ENCODE measurements at places on chromosomes 7 and 10.

GRCh38 chr7:128076796-128077271 lies 45.6 kb upstream of the LRRC4 start:
- no peak for DNase-seq

DNA sequence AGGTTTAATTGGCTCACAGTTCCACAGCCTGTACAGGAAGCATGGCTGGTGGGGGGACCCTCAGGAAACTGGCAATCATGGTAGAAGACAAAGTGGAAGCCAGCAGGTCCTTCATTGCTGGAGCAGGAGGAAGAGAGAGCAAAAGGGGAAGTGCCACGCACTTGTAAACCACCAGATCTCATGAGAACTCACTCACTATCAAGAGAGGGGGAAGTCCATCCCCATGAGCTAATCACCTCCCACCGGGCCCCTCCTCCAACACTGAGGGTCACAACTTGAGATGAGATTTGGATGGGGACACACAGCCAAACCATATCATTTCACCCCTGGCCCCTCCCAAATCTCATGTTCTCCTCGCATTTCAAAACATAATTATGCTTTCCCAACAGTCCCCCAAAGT lies 171.9 kb upstream of the CACNA2D1 start:
- no peak for DNase-seq

GRCh38 chr7:146366938-146367337 lies 250.3 kb downstream of the CNTNAP2 start:
- DNase-seq = no peak

GRCh38 chr10:84659027-84659426 lies 330.6 kb downstream of the CCSER2 start:
- DNase-seq = no peak

GRCh38 chr7:123433665-123434064 lies 100.7 kb downstream of the IQUB start:
- no peak for DNase-seq

- DNase-seq = no peak
Observed at GRCh38 chr10:99007457-99007856, 228.2 kb downstream of the HPSE2 start.

- DNase-seq = no peak
Observed at GRCh38 chr10:125008689-125009638, 67.0 kb downstream of the ZRANB1 start.

DNA sequence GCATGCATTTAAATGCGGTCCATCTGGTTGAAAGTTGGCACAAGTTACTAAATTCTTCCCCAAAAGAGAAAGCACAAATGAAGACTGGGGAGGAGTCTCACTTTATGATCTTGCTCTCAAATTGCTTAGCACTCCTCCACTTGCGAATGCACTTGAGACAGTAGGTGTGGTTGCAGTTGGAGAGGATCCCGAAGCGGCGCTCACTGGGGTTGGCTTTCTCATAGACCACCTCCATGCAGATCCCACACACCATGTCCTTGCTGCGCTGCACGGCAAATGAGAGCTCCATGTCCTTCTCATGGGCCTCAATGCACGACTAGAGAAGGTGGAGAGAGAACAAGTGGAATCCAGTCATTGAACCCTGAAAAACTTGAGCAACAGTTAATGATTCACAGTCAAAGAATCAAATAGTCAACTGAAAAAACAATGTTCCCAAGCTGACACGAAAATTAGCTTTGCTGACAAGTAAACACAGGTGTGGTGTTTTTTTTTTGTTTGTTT lies 22.7 kb downstream of the MKRN1 start:
- no peak for DNase-seq

GRCh38 chr7:135800560-135800959 lies 51.9 kb upstream of the FAM180A start:
- no peak for DNase-seq

- DNase-seq = peak; percentile 35
Observed at GRCh38 chr7:34320926-34321661, 336.9 kb upstream of the NPSR1 start.

DNA sequence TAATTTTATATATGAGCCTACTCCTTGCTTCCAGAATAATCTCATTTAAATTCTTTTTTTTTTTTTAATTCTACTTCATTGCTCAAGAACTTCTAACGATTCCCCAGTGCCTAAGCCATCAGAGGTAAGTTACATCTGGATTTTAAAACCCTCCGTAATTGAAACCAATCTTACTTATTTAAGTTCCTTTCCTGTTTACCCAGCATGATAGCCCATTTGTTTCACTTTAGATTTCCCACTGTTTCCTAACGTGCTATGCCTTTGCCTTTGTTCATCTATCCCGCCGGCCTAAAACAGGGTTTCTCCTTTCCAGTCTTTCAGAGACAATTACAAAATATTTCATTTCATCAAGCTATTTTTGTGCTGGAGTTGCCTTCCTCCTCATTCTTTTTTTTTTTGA lies 75.8 kb upstream of the ETV1 start:
- DNase-seq = no peak

DNA sequence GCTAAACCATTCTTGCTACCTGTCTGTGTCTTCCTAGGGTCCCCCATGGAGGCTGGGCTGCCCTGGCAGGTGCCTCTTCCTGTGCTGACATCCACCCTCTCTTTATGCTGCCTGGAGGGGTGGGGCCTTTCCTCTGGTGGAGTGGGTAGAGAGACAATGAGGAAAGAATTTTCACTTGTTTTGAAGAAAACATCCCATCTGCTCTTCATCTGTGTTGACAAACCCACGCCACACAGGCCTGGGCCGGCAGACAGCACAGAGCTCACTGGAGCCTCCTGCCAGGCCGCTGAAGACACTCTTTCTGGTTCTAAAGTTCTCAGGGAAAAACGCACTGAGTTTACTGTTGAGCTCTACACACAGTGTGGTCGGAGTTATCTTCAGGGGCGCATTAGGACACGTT lies 328.2 kb downstream of the GLRX3 start:
- no peak for DNase-seq

- DNase-seq = peak; percentile 65
Observed at GRCh38 chr10:77160679-77161078, 476.9 kb downstream of the KCNMA1 start.

DNA sequence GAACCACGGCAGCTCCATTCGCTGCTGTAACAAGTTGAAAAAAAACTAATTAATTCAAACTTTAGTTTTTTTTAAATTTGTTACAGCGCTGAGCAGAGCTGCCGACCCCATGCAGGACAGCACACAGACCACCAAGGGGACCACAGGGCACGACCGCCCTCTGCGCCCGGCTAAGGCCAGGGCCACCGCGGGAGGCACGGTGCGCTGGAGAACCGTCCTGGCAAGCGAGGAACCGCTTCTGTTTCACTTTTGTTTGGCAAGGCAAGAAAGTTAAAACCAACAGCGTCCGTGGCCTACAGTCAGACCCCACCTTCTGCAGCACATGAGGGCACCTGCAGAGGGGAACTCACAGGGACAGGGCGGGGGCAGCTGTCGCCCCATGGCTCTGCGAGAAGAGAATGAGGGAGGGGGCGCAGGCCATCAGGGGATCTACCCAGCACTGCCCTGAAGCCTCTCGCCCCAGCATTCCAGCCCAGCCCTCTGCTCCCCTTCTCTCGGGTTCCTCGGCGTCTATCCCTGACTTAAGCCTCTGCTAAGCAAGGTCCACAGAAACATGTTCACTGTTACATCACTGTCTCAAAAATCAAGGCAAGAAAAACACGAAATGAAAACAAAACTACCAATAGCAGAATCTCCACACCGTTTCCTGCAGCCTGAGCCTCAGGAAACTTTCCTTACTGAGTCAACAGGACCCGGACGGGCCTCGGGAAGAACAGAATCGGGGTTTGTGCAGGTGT lies 204.4 kb downstream of the DIP2C start:
- no peak for DNase-seq

GRCh38 chr7:1777122-1777521 lies 107.0 kb downstream of the ELFN1 start:
- no peak for DNase-seq

- no peak for DNase-seq
Observed at GRCh38 chr7:141679014-141679413, 23.0 kb downstream of the DENND11 start.

GRCh38 chr10:103276251-103276895 lies 565 bp upstream of the INA start:
- no peak for DNase-seq

- DNase-seq = no peak
Observed at GRCh38 chr7:23264916-23265458, 18.4 kb downstream of the GPNMB start.

- DNase-seq = no peak
Observed at GRCh38 chr10:98433881-98434732, 12.6 kb downstream of the HPS1 start.

GRCh38 chr10:123788981-123789380 lies 102.6 kb downstream of the CPXM2 start:
- DNase-seq = no peak

GRCh38 chr10:117441361-117441760 lies 66.1 kb upstream of the PDZD8 start:
- DNase-seq = no peak

- DNase-seq = no peak
Observed at GRCh38 chr7:67928141-67928540, 931.5 kb downstream of the TYW1 start.

DNA sequence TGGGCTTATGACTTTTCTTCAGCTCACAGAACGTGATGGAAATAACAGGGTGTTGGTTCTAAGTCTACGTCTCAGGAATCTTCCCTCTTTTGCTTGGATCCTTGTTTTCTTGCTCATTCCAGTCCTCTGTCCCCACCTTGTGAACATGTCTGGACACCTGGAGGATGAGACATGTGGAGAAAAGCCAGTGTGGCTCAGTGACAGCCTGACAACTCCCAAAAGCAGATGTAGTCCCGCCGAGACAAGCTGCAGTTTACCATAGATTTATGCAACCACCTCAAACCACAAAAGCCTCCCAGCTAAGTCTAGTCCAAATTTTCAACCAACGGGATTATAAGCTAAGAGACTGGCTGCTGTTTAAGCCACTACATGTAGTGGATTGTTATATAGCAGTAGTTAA lies 476.1 kb downstream of the SH2D4B start:
- no peak for DNase-seq

GRCh38 chr7:92794391-92794790 lies 42.0 kb downstream of the CDK6 start:
- DNase-seq = no peak

DNA sequence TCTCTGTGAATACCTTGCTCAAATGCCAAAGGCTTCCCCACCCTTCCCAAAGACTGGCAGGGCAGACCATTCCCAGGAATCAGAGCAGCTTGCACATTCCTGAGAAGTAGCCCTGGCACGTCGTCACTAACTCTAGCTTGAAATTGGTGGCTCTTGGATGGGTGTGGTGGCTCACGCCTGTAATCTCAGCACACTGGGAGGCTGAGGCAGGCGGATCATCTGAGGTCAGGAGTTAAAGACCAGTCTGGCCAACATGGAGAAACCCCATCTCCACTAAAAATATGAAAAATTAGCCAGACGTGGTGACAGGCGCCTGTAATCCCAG lies 108.2 kb upstream of the MPP7 start:
- no peak for DNase-seq

DNA sequence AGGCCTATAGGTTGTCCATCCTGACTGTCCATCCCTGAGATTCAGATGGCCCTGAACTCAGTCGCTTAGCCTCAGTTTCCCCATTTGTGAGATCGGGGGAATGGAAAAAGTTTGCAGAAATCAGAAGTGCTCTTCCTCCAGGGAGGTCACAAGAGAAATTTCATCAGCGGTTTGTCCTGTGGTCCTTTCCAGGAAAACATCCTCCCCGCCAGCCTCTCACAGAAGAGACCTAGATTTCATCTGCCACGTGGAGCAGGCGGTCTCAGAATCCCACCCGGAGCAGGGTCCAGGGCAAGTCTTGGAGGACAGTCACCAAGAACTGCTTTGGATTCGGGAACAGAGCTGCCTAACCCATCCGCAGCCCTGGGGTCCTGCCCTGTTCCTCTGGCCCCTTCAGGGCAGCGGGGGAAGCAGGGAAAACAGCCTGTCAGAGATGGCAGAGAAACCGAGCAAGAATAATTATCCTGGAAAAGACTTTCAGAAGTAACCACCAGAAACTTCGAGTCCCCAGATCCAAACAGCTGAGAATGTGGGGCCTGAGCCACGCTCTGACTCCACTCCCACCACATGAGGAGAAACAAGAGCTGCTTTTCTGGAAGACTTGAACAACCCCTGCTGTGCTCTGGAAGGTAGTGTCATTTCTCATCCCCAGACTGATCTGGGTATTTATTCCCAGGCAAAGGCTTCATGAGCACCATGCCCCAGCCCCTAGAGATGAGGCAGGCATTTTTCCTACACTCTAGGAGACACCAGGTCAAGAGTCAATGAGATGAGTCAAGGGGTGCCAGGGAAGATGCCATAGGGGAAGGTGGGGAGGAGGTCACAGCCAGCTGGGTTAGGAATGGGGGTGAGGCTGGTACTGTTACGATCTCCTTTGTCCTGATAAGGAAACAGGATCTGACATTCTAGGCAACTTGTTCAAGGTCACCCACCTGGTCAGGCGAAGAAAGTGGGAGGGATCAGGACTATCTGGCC lies 1.1 kb upstream of the TNS3 start:
- DNase-seq = no peak

DNA sequence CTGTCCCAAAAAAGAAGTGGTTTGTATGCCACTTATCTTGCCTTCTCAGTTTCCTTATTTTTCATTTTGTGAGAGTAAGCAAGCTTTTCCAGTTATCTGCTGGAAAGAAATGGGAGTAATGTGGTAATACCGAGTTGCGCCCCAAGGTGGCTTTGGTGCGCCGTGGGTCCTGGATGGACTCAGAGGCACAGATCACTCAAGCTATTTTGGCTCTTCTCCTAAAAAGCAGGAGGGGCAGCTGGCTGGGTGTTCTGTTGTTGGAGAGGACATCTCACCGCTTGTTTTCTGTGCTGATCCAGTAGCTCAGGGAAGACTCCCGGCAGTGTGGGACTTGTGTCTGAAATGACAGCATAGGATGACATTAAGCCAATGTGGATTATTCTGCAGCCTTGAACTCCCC lies 16.4 kb downstream of the PRKRIP1 start:
- no peak for DNase-seq

- no peak for DNase-seq
Observed at GRCh38 chr10:48667960-48668590, 16.6 kb upstream of the WDFY4 start.

- DNase-seq = no peak
Observed at GRCh38 chr10:43131906-43132305, 6.3 kb upstream of the CSGALNACT2 start.

GRCh38 chr7:155090684-155091083 lies 20.6 kb downstream of the HTR5A start:
- DNase-seq = no peak

GRCh38 chr10:118332948-118333710 lies 9.0 kb downstream of the FAM204A start:
- no peak for DNase-seq

GRCh38 chr7:69722843-69723242 lies 124.6 kb downstream of the AUTS2 start:
- no peak for DNase-seq

- no peak for DNase-seq
Observed at GRCh38 chr7:6269527-6269926, 2.9 kb downstream of the CYTH3 start.
